ENCODE measurements at places on chromosomes 5 and 9.

GRCh38 chr9:132669319-132669697 lies 475 bp downstream of the DDX31 start:
- DNase-seq: no peak

DNA sequence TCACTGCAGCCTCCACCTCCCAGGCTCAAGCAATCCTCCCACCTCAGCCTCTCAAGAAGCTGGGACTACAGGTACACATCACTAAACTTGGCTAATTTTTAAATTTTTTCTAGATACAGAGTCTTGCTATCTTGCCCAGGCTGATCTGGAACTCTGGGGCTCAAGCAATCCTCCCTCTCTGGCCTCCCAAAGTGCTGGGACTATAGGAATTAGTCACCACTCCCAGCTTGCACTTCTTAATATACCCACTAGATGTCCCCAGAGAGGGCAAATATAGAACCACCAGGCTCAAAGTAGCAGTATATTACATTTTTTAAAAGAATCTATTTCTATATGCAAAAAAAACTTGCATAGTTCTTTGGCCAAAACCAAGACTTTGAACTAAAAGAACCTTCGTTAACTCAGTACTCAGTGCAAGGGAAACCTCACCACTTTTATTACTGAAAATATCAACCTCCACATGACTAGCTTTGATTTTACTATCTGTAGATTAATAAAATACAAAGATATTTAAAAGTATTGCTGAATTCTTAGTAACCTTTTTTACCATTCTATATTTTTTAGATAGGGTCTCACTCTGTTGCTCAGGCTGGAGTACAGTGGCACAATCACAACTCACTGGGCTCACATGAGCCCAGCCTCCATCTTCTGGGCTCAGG lies 25.8 kb upstream of the HSD17B3 start:
- DNase-seq: peak; percentile 28

GRCh38 chr9:71767776-71768321 lies 464 bp downstream of the CEMIP2 start:
- peak; percentile 31 for DNase-seq

DNA sequence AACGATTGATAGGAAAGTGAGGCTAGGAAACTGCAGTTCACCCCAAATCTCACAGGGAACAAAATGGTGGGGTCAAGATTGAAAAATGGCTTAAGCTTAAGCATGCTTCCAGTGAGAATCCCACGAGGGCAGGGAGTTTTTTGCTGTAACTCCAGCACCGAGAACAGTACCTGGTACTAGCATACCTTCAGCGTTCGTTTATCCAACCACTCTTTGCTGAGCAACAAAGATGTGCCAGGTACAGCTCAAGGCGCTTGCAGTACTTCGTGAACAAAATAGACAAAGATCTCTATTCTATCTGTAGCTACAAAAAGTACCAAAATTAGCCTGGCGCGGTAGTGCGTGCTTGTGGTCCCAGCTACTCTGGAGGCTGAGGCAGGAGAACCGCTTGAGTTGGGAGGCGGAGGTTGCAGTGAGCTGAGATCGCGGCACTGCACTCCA lies 778 bp upstream of the PPP6C start:
- peak; percentile 36 for DNase-seq
